ENCODE measurements at places on chromosomes 5 and 9. TPM values are rescaled to one million over a fixed set of nuclear protein-coding genes. Genes with fewer than 3 reads are reported as not detected.

NR2F1 gene
- 29.0 TPM for polyA plus RNA-seq

CSF1R gene
- polyA plus RNA-seq, result 4.5 TPM

SPINK14 gene
- polyA plus RNA-seq, result not detected

PCDHA4 gene
- 0.02 TPM for polyA plus RNA-seq

CD72 gene
- 0.66 TPM for polyA plus RNA-seq

FBXW11 gene
- polyA plus RNA-seq, result 15.8 TPM

ABCA1 gene
- 3.5 TPM for polyA plus RNA-seq

LHX3 gene
- polyA plus RNA-seq, result not detected
